ENCODE measurements at places on chromosomes 1 and 21.

GRCh38 chr1:41670217-41670957 is 185.9 kb upstream of the EDN2 start:
- DNase-seq: peak; percentile 66

DNA sequence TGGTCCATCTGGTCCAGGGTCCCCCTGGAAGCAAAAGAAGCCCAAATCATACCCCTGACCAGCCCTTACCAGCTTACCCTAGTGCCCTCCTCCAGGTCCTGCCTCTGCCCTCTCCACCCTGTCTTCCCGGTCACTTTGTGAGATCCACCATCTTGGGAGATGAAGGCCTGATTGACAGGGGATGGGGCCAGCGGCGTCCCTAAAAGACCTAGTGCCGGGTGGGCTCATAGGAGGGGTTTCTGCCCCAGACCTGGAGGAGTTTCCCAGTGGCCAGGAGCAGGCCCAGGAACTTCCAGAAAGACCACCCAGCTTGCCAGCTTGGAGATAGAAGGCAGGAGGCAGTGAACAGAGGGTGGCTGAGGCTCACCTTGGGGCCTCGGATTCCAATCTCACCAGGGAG is 5.4 kb downstream of the COL9A2 start:
- no peak for DNase-seq

- DNase-seq: no peak
Measured at GRCh38 chr1:13662493-13662892, 37.5 kb upstream of the PRDM2 start.

GRCh38 chr1:244634546-244634945 is 18.4 kb upstream of the DESI2 start:
- no peak for DNase-seq

DNA sequence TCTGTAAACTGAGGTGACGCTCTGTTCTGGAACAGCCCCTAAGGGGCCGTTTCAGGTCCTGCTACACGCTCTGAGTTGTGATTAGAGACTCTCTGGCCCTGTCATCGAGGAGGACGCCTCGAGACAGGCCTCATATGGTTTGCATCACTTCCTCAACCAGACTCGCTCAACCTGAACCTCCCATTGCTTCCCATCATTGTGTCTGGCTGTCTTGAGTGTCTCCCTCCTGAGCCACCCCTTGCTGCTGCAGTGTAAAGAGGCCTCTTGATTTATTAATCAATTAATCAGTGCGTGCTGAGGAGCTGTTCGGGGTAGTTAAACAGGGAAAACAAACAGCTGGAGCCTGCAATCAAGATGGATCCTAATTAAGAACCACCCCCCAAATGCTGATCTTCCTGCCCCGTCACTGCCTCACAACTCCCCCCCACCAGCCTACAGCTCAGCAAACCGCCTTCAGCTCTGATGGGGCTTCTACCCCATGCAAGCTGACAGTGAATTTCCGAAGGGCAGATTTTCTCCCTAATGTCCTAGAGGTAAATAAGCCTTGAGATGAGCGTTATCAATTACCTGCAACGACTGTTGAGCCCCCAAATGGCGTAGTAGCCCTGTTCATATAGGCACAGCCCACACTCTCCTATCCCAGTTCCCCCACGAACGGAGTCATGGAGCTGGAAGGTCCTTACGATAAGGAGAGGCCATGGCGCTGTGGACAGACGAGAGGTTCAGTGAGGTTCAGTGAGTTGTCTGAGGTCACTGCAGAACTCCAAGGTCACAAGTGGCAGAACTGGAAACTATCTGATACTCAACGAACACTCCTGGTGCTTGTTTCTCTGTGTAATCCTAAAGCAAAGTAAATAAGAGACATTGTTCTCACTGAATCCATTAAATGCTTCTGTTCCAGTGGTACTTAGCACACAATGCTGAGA is 210.6 kb downstream of the KIF26B start:
- DNase-seq: no peak

GRCh38 chr21:35989138-35989735 is 71.1 kb downstream of the SETD4 start:
- DNase-seq: peak; percentile 2

- DNase-seq: peak; percentile 40
Measured at GRCh38 chr1:57422271-57423134, 1.4 kb downstream of the DAB1 start.

DNA sequence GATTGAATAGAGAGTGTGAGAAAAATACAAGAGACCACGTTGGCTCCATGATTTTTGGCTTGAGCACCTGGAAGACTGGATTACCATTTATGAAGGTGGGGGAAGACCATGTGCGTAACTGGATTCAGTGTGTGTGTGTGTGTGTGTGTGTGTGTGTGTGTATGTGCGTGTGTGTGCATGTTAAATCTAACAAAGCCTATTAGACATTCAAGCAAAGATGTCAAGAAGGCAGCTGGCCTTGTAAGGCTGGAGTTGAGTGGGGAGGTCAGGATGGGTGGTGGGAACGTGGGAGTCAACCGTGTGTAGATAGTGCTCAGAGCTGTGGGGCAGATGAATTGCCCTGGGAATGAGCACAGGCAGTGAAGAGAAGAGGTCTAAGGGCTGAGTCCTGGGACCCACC is 293.8 kb upstream of the POU3F1 start:
- DNase-seq: no peak

- no peak for DNase-seq
Measured at GRCh38 chr1:32361308-32361673, 994 bp downstream of the FAM229A start.

GRCh38 chr1:180860535-180860934 is 52.2 kb upstream of the KIAA1614 start:
- DNase-seq: no peak

GRCh38 chr1:247347477-247348222 is 16.0 kb upstream of the ZNF496 start:
- no peak for DNase-seq

- no peak for DNase-seq
Measured at GRCh38 chr1:208003241-208003640, 92.3 kb upstream of the CD34 start.

DNA sequence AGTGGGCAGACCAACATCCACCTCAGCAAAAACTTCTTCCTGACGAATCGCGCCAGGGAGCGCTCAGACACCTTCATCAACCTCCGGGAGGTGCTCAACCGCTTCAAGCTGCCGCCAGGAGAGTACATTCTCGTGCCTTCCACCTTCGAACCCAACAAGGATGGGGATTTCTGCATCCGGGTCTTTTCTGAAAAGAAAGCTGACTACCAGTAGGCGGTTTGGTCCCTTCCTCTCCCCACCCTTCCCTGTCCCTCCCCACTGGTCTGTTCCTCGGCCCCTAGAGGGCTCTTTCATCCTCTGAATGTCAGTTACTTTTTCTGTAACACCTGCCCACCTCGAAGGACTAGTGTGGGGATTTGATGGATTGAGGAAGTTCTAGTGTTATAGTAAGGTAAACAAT is 46.9 kb downstream of the CAPN2 start:
- no peak for DNase-seq

GRCh38 chr1:160022330-160023310 is 9.2 kb downstream of the PIGM start:
- no peak for DNase-seq

DNA sequence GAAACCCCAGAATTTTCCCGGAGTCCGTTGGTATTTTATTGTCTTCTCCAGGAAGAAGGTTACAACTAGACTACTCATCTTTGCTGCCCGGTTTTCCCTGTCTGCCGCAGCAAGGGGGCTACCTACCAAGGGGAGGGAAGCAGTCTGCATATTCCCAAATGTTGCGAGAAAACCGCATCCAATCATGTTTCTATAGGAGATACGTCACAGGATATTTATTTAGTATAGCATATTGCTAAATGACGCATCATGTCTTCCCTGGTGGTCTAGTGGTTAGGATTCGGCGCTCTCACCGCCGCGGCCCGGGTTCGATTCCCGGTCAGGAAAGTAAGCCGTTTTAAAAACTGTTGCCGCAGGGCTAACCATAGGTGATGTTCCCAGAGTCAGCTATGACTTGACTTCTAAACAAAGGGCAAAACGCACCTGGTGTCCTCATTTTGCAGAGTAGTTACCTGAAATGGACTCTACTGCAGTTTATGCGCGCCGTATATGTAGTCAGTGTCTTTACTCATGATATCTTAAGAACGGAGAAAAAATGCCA is 15.2 kb upstream of the ZNF692 start:
- peak; percentile 91 for DNase-seq

DNA sequence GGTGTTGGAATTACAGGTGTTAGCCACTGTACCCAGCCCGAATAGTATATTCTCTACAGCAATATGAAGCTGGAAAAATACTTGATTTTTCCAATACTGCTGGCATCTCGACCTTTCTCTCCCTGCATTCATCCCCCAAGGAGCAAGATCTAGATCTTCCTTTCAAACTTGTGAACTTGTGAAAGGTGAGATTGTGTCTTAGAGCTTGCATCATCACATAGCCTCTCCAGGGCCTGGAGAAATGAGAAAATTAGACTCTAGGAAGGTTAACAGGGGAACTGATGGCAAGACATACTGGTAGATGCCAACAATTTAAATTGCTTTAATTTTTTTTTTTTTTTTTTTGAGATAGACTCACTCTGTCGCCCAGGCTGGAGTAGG is 2.1 kb downstream of the PRUNE1 start:
- no peak for DNase-seq

DNA sequence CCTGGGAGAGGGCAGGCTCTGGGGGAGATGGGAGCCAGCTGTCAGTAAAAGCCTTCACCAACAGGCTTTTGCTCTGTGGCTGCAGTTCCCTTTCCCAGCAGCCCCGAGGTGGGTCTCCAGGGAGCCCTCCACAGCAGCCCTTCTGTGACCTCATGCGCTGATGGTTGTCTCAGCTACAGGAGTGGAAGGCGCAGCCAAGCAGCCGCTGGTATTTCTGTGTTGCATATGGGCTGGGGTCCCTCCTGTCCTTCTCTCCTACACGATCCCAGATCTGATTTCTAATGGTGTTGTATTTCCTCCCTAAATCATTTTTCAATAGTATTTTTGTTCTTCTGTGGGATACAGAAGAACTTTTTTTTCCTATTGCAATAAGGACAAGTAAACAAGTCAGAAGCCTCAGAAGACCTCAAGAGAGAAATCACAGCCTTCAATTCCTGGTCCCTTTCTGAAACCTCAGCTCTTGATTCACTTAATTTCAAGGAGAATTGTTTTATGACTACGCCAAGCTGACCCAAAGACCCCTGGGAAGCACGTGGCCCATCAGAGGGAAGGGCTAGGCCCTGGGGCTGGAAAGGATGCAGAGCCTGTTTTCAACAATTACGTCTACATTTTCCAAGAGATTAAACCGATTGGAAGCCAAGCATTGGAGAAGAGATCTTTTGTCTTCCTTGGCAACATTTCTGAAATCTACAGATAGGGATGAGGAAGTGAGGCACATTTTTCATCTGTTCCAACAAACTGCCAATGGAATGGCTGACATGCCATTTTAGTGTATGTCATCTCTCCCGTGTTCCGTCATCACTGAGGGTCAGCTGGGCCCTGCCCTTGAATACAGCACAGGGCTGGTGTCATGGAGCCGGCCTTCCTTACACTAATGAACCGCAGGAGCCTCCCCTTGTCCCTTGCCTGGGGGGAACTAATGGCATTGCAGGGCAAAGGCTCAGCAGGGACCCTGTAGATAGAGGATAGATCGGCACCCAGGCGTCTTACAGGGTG is 42.0 kb upstream of the SCCPDH start:
- DNase-seq: no peak

GRCh38 chr1:198575798-198576641 is 35.5 kb upstream of the ATP6V1G3 start:
- DNase-seq: no peak

Data from adipocyte (in vitro differentiated cells).